Activated gamma-delta T cell (primary cell): ENCODE measurements at places on chromosomes 5 and 9.

DNA sequence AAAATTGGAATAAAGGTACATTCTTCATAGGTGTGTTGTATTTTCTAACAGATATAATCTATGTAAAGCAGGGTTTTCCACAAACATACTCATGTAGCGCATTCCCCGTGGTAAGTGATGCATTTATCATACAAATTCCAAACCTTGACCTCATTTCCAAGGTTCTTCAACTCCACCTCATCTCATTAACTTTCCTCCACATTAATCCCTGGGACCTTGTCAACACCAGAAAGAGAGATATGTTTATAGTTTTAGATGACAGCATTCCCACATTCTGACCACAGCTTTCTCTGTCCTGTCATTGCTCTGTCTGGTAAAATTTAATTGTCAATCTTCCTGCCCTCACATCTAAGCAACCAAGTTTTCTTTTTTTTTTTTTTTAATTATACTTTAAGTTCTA, 415.1 kb downstream of the TMEM161B start:
- DNase-seq: no peak

DNA sequence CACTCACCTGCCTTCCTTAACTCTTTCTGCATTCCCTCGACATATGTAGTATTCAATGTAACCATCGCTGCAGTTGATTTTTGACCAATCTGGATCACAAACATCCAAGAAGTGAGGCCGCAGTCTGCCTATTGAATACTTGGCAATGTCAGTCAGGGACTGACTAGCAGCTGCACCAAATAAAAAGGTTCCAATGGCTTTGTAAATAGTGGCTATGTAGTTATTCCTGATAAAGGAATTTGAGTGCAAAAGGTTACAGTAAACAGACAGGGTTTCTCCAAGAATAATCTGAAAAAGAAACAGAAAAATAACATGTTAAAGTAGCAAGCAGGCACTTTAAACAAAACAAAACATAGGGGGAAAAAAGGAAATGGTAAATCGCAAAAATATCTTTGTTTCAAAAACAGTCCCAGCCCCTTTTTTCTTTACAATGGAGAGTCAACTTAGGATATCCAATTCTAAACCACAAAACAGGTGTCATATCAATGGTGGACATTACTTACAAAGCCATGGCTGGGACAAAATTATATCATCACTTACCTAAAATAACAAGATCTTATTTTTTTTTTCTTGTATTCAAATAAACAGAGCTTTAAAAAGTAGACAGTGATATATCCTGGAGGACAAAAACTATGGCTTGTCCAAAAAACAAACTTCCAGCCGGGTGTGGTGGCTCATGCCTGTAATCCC, 66.8 kb downstream of the PLPP1 start:
- DNase-seq: no peak

DNA sequence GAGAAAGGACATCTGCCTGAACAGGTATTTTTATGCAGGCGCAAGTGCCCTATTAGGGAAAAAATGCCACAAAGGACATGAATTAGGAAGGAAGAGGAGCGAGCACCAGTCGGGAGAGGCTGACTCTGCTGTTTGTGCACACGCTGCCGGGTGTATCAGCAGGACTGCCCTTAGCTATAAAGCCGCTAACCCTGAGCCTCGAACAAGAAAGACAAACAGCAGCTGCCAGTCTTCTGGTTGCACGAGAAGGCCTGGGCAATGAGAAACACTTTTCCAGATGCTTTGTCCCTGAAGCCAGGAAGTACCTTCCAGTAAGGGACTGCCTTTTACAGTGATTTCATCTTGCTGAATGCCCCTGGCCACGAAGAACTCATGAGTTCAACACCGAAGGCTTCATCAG, 12.6 kb downstream of the QSOX2 start:
- no peak for DNase-seq

DNA sequence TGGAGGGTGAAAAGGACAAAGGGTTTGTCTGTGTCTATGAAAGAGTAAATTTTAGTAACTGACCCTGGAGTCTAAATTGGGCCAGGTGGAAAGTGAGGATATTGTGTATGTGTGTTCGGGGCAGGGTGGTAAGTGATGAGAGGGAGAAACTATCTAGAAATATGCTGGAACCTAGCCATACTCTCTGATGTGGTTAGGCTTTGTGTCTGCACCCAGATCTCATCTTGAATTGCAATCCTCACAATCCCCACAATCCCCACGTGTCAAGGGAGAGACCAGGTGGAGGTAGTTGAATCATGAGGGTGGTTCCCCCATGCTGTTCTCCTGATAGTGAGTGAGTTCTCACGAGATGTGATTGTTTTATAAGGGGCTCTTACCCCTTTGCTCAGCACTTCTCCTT, 60.6 kb downstream of the COMMD10 start:
- DNase-seq: no peak
